Right lung (tissue), 10 donors: ENCODE measurements at places on chromosomes 6 and 20. TPM values are rescaled to one million over a fixed set of nuclear protein-coding genes. Genes with fewer than 3 reads are reported as not detected.
A peak's percentile ranks its signal among the peaks of the same experiment; 100 is the strongest.

Gene MEP1A
- 0.28 TPM for polyA plus RNA-seq

DNA sequence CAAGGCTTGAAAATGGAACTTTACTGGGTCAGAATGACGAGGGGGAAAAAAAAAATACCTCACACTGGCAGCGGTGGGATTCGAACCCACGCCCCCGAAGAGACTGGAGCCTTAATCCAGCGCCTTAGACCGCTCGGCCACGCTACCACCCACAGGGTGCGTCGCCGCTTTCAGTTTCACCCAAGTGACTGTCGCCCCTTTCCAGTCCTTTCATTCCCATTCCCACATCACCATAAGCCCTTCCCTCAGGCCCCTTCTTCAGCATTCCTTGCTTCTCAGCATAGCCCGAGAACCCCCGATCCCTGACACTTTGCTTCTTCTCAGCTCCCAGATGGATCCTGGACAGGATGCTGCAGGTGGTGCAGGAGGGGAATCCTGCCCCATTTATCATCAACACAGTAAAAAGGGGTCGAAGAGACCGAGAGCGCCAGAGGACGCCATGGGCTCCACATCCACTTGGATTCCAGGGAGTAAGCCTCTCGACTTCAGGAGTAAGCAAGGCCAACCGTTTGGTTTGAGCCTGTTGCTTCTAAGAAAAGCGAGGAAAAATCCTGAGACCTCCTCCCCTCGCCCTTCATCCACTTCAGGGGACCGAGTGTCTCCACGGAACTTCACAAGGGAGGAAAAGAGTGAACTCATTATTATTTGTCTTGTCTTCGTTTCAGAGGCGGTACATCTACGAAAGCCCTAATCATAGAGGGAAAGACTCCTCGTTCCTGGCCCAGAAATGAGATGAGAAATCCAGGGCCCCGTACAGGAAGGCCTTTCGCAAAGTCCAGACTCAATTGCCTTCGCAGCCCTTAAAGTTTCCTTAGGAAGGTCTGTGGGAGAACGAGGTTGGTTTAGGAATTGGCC, 20.0 kb upstream of the TRIM27 start:
- peak; percentile 69 for DNase-seq

DNA sequence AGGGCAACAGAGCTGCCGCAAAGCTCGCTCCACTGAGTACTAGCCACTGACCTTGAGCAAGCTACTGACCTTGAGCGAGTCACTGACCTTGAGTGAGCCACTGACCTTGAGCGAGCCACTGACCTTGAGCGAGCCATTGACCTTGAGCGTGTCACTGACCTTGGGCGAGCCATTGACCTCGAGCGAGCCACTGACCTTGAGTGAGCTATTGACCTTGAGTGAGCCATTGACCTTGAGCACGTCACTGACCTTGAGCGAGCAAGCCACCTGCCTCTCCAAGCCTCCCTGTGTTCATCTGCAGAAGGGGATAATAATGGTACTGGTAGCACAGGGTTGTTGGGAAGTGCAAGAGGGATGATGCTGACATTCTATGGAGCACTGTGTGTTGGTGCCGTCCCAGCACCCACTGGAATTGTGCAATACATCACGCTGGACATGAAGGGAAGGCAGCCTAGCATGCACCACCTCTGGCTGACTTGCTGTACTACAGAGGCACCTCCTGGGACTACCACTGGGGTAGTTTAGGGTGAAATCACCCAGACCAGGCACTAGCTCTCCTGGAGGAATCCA, 60.2 kb downstream of the CTCFL start:
- DNase-seq = no peak

GRCh38 chr6:154648188-154648887, 84.9 kb upstream of the SCAF8 start:
- DNase-seq = no peak

DNA sequence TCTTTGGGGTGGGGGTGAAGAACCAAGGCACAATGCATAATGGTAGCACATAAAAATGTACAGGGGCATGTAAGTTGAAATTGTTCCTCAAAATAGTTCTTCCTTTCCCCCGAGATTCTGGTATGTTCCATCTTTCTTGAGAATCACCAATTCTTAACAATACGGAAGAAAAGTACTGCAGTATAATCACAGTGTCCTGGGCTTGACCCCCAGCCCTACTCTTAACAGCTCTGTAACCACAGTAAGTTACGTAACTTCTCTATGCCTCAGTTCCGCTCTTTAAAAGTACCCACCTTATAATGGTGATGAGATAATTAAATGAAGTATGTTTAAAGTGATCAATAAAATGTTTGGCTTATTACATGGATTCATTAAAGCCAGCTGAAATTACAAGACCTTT, 104.5 kb downstream of the SMLR1 start:
- no peak for DNase-seq

DNA sequence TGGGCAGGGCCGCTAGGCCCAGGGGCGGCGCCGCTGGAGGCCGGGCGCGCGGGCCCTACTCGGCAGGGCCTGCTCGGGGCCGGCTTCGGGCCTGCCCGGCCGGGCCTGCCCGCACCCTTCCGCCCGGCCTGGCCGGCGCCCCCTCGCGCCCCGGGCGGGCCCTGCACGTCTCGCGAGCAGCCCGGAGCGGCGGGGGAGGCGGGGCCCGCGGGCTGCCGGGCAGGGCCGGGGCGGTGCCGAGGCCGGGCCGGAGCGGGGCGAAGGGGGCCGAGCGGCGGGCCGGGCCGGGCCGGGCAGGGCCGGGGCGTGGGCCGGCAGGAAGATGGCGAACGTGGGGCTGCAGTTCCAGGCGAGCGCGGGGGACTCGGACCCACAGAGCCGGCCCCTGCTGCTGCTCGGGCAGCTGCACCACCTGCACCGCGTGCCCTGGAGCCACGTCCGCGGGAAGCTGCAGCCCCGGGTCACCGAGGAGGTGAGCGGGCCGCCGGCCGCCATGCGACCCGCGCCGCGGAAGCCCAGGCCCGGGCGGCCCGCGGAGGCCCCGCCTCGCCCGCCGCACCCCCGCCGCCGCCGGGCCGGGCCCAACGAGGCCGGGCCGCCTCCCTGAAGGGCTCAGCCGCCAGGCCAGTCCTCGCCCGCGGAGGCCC, at the start of gene NPEPL1:
NPEPL1 (plus strand) TSS at position 222 of the 647 bp plus-strand sequence; CDS start at position 323, 101 bp downstream.
- DNase-seq = peak; percentile 46

GRCh38 chr6:158711264-158711663, 61.4 kb downstream of the SYTL3 start:
- DNase-seq = peak; percentile 36
